ENCODE measurements at places on chromosomes 5 and 9. TPM values are rescaled to one million over a fixed set of nuclear protein-coding genes. Genes with fewer than 3 reads are reported as not detected.

GRCh38 chr9:100466171-100466828 is 6.6 kb upstream of the TMEFF1 start:
- no peak for DNase-seq

GRCh38 chr5:82717738-82718137 is 359.5 kb downstream of the TMEM167A start:
- no peak for DNase-seq

DNA sequence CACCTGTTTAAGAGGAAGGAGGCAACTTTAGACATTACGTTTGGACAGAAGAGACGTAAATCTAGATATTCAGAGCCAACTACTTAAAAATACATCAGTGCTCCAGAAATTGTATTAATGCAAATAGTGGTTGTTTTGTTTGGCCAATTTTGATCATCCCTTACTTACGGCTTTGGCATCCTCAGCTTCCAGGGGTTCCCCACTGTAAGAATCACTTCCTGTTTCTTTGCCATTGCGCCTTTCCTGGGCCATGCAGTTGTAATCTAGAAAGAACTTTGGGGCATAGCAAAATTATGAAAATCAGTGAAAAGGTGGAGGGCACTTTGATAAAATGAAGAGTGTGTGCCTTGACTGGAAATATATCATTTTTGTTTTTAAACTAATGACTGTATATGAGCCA is 537.2 kb upstream of the TLE4 start:
- no peak for DNase-seq

- DNase-seq = no peak
Measured at GRCh38 chr5:60538955-60539866, 160.8 kb downstream of the DEPDC1B start.

DNA sequence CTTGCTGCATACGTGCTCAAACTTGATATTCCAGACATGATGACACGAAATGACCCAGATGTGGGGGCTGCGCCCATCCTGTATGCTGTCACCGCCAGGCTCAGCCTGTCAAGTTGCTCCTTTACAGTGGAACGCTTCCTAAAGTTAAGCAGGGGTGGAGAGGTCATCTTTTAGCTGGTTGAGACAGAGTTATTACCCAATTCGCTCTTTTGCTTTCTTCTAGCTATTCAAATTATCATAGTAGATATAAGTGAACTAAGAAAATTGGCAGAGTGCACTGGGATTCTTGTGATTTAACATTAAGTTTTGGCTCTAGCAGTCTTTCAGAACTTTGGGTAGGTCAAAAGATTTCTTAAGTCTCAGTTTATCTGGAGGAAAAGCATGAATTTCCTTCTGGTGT is 69.8 kb upstream of the BASP1 start:
- no peak for DNase-seq

DNA sequence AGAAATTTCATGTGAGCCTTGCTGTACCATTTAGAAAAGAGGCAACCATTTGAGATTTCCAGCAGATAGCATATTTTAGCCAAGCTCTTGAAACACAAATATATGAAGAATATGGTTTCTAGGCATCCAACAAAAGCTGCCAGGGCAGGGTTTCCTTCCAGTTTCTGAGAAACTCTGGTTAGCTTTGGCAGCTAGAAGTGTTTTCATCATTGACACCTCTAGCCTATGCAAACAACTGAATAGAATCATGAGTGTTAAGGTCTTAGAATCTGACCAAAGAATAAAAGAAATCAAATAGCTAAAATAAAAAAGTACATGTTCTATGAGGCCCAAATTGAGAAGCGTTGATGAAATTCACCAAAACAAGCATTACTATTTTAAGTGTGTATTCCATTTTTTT is 188.1 kb downstream of the TMEM167A start:
- no peak for DNase-seq

DNA sequence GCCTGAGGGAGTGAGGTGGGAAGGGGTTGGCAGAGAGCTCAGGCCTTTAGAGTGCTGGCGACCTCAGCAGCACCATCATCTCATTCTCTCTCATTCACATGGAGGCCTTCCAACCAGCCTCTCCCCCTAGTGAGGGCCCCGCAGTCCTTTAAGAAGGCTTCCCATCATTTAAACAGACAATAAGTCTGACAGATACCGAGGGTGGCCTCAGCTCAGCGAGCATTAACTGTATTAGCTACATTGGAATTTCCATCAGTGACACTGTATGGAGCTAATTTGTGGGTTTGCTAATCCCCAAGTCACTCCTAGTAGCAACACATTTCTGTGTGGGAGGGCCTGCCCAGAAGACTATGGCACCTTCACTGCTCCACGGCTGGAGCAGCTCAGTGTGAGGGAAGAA is 75.8 kb downstream of the INSYN2B start:
- DNase-seq = no peak

GRCh38 chr9:94912700-94913249 is 186.3 kb downstream of the AOPEP start:
- DNase-seq = no peak

DNA sequence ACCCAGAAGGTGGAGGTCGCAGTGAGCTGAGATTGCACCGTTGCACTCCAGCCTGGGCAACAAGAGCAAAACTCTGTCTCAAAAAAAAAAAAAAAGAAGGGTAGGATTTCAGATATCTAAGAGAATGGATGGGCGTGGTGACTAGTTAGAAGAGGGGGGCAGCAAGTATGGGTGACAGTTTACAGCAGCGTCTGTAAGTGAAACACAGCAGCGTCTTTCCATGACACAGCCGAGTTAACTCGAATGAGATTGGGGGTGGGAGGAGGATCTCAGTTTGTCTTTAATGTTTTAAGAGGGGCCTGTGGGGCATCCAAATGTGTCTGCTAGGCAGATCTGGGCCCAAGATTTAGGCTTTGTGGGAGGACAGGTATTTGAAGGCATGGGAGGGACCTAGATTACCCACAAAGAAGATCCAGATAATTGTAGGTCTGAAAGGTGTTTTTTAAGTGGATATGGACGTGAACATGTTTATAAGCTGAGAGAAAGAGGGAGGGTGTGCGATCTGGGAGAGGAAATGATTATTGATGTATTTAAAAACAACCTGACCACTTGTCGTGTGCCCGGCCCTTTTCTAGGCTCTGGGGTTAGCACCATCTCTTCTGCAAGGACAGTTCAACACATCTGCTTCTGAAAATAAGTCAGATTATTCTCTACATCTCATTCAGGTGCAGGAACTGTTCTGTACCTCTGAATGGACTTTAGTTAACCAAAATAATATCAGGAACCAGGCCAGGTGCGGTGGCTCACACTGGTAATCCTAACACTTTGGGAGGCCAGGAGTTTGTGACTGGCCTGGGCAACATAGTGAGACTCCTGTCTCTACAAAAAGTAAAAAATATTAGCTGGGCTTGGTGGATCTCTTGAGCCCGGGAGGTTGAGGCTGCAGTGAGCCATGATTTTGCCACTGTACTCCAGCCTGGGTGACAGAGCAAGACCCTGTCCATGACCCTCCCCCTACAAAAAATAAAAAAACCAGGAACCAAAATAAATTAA is 2.5 kb downstream of the CEP78 start:
- no peak for DNase-seq

- no peak for DNase-seq
Measured at GRCh38 chr9:13923381-13923780, 390.6 kb downstream of the NFIB start.

Gene ARSI
- 1.3 TPM for total RNA-seq

Gene CBY3
- total RNA-seq = 1.6 TPM

Gene RNF183
- not detected for total RNA-seq

Gene PCDHB15
- 7.0 TPM for total RNA-seq

Gene PRR16
- 0.13 TPM for total RNA-seq

Gene S1PR3
- total RNA-seq = 3.3 TPM

Gene NR5A1
- 0.37 TPM for total RNA-seq

Gene ANP32B
- total RNA-seq = 100.0 TPM

Gene CCDC171
- total RNA-seq = 2.4 TPM
